ENCODE measurements at places on chromosomes 4 and X.

- DNase-seq: peak; percentile 3
Observed at GRCh38 chr4:76821641-76822040, 76.3 kb downstream of the SOWAHB start.

DNA sequence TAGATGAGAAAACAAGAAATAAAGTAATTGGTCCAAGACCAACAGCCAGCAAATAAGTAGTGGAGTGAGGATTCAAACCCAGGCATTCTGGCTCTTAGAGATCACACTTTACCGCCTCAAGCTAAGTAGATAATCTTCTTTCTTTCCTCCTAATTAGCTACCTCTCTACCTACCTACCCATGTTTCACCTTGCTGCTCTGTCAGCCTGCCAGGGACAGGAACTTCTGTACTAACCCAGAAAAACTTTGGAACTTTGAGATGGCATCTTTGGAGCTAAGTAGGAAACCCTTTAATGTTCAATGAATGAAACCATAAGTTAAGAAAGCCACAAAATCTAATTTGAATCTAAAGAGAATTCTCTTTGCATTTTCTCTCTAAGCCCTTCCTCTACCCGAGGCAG is 145.2 kb downstream of the CHRNA9 start:
- DNase-seq: no peak

- DNase-seq: no peak
Observed at GRCh38 chrX:39677978-39678791, 419.6 kb downstream of the BCOR start.

- DNase-seq: no peak
Observed at GRCh38 chrX:134694333-134695322, 36.4 kb upstream of the PLAC1 start.

DNA sequence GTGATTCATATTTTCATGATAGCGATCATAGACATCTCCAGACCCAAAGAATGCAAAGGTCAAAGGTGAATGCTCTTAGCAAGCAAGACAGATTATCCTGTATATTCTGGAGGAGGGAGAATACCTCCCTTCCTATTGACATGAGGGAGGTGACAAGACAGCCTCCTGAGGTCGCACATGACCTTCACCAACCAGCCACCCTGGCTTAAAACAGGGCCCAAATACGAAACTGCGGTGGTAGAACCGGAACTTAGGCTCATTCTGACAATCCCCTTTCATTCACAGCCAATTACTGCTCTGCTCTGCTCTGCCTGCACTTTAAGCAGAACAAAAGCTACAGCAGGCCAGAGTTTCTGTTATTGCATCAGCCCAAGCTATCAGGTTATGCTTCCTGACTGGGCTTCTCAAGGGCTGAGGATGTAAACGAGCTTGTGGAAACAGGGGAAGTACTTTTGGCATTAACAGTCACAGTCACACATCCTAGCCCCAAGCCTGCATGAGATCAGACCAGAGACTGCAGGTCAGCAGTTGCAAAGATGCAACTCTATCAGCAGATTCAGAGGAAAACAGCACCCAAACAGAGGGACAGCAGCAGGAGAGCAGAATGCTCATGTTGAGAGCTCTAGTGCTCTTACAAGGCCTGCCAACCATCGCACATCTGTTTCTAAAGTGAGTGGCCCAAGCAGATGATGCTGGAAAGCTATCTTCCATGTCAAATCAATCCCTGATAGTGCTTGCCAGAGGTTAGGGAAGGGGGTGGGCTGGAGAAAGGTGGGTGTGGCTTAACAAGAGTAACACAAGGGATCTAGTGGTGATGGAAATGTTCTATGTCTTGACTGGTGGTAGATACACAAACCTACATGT is 51.3 kb upstream of the MAP3K15 start:
- DNase-seq: peak; percentile 39

- DNase-seq: no peak
Observed at GRCh38 chr4:118730683-118731082, 45.5 kb downstream of the METTL14 start.

DNA sequence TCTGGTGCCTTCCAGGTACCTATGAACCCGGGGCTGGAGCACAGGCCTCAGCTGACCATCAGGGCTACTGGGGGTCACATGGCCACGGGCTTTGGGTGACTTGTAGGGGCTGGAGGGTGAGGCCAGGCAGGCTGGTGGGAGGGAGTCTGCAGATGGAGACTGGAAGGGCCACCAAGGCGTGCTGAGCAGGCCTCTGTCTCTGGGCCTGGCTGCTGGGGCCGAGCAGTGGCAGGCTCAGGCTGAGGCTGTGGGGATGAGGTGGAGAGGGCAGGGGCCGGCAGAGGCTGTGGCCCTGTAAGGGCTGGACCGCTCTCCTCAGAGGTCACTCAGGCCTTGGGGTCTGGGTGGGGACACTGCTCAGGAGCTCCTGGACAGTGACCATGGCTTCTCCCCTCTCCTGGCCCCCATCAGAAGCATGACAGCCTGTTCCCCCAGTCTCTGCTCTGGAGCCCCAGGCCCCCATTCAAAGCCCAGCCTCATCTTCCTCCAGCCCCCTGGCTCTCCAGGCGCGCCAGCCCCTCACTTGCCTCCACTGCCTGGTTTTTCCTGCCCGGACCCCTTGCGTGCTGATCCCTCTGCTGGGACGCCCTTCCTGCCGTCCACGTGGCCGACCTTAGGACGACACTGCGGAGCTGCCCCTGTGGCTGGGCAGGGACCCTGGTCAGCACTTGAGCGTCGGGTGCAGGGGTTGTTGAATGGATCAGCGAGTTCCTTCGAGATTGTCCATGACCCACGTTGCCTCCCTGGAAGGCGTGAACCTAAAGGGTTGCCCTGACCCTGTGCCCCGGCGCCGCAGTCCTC is 11.1 kb upstream of the NAT8L start:
- DNase-seq: no peak

DNA sequence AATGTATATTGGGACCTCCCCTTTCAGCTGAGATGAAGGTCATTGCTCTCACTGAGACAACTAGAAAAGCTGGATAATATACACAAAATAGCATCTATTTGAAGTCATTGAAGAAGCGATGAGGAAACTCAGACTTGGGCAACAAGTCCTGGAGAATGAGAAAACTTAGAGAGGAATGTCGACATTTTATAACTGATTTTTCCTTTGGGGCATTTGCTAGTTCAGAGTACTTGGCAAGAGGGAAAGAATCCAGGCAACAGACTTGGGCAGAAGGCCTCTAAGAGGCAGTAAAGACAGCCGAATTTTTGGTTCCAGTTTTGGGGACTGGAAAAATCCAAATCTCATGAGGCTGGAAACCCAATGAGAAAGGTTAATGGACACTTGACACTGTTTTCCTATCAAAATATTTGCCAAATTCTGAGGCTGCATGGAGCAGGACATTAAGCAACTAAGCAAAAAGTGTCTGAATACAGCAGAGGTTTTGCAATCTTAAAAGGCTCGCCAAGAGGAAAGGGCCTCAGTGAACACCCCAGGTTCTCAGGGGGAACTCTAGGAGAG is 21.0 kb upstream of the ANXA5 start:
- DNase-seq: no peak

DNA sequence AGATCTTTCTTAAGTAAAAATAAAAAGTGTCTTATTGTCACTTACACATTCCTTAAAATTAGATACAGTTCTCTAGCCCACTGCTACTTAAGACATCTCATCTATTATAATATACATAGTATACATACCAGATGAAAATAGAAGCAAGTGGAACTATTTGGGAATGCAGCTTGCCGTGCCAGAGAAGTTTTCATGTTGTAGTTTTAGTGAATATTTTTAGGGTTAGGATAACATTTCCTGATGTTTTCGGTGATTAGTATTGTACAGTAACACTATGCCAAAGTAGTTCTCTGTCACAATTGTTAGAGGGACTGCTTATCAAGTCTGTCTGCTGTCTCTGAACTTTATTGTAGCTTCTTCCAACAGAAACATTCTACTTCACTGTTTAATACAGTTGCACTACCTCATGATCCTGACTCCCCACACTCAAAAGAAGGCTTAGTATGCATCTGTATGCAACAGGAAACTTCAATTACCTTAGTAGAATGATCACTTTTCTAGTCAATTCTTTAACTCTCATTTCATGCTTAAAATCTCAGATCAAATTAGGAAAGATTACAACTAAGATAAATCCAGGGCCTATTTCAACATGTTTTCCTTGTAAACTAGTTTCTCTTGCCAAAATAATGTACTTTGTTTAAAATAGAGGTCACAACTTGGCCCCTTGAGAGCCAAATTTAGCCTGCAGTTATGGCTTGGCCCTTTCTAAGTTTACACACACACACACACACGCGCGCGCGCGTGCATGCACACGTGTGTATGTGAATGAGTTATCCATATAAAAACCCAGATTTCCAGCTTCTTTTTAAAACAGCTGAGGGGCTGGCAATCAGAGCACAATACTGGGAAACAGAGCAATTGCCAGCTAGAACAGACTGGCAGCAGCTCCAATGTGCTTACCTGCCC is 42.3 kb upstream of the SRPX start:
- DNase-seq: peak; percentile 11

DNA sequence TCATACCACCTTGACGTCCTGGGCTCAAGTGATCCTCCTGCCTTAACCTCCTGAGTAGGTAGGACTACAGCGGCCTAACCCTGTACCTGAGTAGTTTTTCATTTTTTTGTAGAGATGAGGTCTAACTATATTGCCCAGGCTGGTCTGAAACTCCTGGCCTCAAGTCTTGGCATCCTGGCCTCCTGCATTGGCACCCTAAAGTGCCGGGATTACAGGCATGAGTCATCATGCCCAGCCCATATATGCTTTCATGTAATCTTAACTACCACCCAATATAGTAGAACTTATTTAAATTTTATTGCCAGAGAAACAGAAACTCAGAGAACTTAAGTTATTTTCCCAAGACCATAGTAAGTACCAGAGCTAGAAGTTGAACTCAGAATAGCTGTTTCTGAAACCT is 27.1 kb downstream of the AFM start:
- DNase-seq: no peak

DNA sequence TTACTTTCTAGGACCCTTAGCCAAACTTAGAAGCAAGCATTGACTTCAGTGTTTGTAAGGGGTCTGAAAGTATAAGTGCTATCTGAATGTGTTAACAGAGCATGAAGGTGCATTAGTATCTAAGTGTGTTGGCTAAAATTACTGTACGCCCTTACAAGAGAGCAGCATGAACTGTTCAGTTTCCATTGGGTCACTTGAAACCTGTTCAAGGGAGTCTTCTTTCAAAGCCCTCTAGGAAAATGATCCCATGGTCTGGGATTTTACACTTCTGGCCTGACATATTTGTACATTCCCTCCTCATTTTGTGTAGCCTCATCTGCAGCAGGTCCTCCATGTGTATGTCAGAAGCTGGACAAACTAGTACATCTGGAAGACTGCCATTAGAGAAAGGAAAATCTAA is 3.2 kb downstream of the PRDX4 start:
- no peak for DNase-seq

DNA sequence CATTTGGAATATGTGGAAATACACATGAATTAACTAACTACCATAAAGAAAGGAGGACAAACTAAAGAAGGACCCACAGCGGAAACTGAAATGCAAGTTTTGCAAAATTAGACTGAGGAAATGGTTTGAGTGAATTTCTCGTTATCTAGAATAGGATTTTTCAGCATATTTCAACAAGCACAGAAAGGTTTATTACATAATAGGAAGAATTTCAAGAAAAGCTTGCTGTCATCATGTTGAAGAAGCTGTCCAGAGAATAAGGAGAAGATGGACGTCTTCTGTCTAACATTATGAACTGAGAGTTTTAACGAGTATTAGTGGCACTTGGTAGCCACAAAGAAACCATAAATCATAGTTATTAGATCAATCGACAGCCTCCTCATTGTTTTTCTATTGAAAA is 45.0 kb downstream of the TEC start:
- DNase-seq: no peak

DNA sequence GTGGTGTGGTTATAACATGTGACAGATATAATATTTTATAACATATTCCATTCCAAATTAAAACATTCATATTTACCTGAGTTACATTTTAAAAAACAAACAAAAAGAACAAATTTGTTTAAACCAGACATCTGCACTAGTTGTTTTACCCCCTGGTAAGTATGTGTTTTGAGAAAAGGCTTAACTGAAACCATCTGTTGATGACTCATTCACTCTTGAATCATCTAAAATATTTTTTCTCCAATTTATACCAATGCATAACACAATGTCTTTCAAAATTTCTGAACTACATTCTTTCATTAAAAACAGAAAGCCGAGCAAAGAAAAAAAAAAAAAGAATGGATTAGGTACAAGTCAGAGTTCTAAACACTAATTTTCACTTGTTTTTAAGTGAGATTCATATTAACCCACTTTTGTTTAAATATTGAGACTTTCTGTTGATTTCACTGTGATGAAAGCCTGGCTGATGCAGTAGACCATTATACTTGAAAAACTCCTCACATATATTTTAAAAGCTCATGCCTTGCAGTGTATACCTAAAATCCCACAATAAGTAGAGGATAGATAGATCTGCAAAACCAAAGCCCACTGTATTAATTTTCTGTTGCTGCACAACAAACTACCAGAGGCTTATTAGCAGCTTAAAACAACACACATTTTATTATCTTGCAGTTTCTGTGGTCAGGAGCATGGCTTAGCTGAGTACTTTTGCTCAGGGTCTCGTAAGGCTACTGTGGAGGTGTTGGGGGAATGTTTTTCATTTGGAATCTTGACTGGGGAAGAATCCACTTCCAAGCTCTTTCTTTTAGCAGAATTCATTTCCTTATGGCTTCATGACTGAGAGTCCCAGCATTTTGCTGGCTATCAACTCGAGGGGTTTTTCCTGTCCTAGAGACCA is 221.5 kb downstream of the PCDH18 start:
- DNase-seq: peak; percentile 73

DNA sequence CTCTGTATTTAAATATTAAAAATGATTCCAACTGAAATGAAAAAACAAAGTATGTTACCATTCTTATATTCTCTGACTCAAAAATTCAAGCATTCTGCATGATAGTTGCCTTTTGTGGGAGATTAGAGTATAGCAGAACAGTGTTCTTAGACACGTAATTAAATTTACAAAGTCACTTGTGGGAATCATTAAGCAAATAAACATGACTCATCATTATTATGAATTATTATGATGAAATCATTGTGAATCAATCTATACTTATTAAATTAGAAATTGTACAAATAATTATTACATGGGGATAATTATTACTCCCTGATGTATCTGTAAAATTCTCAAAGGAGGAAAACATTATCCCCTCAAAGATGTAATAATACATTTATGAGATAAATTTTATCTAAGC is 358.9 kb upstream of the FSTL5 start:
- no peak for DNase-seq

DNA sequence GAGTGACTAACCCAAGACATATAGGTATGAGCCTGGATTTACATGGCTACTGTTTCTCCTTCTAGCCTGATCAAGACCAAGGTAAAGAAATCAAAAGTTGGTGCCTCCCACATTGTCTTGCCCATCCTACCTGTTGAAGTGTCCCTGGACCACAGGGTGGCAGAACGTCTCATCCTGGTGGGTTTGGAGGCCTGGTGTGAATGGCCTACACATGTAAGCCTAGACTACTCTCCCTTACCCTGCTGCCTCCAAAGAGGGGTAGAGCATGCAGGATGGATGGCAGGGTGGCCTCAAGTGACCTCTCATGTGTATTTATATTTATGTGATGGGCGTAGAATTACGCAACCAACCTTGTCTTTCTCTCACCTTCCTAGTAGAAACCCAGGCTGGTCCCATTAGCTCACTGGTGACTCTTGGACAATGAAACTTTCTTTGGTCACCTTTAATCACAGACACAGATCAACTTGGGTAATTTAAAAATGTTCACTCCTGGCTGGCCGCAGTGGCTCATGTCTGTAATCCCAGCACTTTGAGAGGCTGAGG is 73.3 kb upstream of the SOD3 start:
- no peak for DNase-seq

All from HCEC 1CT (cell line).